ENCODE measurements at places on chromosomes 12 and 14.

DNA sequence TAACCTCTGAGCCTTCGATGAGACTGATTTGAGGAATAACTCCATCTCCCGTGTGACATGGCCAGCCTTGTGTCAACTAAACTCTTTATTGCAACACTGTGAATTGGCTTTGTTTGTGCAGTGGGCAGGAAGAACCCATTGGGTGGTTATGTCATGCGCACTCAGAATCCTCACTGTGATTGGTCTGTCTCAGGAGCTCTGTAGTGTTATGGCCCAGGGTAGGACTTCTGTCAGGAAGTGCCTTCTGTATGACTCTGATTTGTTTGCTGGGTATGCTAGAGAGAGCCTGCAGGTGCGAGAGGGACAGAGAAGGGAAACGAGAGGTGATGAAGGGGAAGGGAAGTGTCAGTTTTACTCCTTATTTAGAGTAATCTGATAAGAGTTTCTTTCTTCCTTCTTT is 71.5 kb upstream of the DCD start:
- DNase-seq, result no peak

- DNase-seq, result no peak
Measured at GRCh38 chr12:462936-463705, 3.4 kb downstream of the B4GALNT3 start.

DNA sequence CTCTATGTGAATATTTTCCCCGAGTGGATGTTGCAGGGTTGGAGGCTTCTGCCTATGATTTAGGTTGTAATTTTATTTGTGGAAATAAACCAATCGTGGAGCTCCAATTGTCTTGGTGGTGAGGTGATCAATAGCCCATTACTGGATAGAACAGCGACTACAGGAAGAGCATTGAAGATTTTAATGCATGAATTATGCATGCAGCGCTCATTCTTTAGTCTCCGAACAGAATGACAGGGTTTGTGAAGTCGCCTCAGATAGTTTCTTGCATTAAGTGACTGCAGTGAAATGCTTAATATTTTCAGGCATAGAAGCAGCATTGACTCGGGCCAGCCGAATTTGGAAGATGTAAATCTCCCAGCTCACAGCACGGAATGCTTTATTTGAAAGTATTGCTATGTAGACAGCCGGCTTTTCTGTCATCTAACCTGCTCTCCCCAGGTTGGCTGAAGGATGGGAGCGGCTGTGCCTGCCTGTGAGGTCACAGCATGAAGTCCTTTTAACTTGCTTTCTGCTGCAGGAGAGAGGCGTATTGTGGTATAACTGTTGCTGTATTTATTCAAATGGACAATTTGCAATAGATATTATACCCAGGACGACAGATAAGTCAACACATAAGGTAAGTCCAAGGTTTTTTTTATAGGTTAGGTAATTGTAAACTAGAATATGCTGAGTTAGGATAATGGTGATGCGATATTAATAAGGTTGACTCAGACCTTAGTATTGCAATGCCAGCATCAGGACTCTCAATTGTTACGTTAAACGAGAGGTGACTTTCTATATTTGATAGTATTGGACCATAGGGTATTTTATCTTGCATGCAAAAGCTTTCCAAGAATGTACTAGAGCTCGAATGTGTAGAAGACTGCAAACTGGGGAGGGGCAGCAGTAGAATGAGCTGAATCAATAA is 135.7 kb downstream of the CNTN1 start:
- no peak for DNase-seq

DNA sequence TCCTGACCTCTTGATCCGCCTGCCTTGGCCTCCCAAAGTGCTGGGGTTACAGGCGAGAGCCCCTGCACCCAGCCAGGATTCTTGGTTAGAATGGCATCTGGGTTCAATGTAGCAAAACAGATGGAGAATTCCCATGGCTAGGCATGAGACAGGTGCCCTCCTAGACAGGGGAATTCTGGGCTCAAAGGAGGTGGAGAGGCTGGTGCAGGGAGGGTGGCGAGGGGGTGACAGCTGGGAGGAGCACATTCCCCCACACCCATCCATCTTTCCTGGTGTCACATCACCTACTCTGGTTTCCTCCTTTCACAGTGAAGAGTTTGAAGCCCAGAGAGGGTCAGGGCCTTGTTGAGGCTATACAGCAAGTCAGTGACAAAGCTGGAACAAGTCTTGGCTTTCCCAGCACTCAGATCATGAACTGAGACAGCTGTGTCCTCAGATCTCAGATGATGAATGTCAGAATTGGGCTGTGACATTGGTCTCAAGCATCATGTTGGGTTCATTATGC is 2.8 kb downstream of the SERPINA1 start:
- DNase-seq, result no peak

- DNase-seq, result peak; percentile 32
Measured at GRCh38 chr12:121579190-121579791, 1.5 kb downstream of the KDM2B start.

DNA sequence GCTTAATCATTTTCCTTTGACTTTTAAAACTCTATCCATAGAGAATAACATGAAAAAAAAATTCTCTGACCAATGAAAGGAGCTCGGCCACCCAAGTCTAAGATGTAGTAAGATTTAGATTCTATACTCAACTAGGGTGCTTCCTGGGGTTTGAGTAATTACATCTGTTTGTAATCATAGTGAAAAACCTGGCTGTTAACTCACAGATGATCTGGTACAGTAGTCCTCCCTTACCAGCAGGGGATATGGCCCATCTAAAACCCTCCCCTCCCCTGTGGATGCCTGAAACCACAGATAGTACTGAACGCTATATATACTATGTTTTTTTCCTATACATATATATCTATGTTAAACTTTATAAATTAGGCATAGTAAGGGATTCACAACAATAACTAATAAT is 89.2 kb downstream of the DAAM1 start:
- DNase-seq, result no peak

DNA sequence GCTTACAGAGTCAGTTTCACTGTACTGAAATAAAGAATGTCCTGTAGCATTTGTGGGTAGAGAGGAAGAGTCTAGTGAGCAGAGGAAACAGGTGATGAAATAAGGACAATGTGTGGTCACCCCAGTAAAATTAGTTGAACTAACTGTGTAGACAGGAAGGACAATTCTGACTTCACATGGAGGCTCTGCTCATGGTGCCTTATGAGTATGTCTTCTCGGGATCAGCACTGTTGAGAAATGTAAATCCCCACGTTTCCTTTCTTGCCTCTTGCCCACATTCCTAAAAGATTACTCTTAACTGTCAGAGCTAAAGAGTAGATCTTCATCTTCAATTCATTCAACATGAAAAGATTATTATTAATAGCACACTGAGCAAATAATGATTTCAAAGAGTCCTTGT is 113.2 kb upstream of the FLRT2 start:
- DNase-seq, result no peak

DNA sequence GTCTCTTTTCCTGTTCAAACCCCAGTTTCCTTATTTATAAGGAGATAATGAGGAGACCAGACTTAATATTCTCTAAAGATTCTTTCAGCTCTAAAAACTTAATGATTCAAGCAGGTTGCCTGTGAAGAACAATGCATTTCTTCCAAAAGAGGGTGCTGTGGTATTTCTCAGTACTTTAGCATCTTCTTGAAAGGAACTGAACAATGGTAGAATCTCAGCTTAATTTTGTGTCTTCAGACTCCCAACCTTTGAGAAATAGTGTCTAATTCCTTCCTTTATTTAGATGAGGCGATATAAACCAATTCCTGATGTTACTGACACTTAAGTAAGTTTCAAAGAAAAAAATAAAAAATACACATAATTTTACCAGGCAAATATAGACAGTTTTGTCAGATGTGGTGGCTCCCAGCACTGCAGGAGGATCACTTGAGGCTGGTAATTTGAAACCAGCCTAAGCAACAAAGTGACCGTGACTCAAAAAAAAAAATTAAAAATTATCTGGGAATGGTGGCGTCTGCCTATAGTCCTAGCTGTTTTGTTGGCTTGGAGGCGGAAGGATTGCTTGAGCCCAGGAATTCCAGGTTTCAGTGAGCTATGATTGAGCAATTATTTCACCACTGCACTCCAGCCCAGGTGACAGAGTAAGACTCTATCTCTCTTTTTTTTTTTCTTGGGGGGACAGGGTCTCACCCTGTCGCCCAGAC is 76.9 kb upstream of the PSMA6 start:
- no peak for DNase-seq

DNA sequence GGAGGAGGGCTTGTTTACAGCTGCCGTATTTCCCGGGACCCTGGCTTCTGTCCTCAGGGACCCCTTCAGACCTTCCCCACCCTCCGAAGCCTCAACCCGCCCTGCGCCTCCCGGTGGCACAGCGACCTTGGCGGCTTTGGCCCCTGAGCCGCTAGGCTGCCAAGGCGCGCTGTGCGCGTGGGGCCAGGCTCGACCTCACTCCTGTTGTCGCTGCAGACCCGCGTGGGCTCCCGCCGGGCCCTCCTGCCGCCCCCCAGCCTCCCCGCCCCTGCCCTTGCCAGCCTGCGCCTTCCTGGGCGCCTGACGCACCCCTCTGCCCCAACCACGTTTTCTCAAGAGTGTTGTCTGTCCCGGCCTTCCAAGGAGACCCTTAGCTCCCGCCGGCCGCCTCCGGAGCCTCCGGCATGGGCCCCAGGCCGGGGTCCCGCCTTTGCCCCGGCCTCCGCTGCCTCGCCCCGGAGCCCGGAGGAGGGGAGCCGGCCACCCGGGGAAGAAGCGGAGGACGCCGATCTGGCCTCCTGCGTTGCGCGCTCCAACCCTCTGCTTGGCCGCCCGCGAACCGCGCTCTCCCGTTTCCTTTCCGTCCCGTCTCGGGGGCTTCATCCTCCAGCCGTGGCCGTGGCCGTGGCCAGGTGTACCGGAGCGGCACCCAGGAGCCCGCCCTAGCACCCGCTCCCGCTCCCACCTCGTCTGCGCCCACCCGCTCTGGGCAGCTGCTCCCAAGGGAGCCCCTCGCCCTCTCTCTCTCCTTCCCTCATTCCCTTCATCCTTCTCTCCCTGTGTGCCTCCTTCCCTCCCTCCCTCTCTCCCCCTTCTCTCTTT is 19.9 kb downstream of the PPP2R5C start:
- peak; percentile 14 for DNase-seq

DNA sequence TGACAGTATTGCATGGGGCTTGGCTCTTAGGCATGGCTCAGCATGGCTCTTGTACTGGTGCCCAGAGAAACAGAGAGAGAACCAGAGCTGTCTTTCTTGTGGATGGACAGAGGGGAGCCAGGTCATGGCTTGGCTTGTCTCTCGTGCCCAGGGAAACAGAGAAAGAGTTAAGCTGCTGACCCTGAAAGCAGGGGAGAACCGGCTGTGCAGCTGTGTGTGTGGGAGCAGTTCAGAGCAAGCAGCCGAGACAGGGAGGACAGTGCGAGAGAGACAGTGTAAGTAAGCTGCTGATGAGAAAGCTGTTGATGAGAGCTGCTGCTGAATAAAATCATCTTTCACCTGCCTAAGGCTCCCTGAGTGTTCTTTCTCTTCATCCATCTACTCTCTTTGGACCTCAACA is 61.3 kb upstream of the DDHD1 start:
- no peak for DNase-seq

Measured in stimulated activated naive CD4-positive, alpha-beta T cell treated with Interleukin-2 at 50 U/mL for 16 hours (primary cell).